ENCODE measurements at places on chromosomes 7 and 10.

DNA sequence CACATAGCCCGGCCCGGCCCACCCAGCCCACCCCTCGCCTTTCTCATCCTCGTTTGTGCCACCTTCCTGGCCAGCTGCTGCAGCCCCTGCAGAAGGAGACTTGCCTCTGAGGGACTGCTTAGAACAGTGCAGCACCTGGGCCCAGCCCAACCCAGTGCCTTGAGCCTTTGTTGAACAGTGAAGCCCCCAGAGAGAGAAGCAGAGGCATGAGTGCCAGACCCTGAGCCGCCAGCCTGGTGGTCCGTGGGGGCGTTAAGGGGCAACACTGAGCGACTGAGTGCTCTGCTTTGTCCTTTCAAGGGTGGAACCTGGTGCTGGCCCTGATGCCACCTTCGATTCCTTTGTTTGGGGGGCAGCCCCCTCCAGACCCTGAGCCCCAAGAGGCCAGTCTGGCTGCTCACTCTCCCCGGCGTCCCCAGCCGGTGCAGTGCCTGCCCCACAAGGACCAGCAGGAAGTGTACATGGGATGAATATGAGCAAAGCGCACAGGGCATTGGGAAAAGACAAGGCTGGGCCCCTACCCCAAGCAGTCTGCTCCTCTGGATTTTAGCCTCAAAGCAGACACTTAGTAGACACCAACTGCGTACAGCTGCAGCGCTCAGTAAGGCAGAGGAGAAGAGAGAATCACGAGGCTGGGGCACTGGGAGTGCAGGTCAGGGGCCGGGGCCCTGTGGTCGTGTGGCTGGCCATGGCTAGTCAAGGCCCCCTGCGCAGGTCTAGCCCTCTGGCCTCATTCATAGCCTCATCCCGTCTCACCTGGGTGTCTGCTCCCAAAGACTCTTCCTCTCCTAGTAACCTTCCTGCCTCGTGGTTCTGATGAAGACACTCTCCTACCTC lies 95.9 kb downstream of the RGS10 start:
- no peak for DNase-seq

- DNase-seq = no peak
These were observed 13.8 kb upstream of the PAX2 start for GRCh38 chr10:100731407-100732240.

DNA sequence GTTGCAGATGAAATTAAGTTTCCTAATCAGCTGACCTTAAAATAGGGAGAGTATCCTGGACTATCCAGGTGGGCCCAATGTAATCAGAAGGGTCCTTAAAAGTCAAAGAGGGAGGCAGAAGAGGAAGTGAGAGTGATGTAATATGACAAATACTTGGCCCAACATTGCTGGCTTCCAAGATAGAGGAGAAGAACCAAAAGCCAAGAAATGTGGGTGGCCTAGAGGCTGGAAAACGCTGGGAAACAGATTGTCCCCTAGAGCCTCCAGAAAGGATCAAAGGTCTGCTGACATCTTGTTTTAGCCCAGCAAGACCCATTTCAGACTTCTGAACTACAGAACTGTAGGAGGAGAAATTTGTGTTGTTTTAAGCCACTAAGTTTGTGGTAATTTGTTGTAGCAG lies 79.7 kb upstream of the NOBOX start:
- DNase-seq = no peak

DNA sequence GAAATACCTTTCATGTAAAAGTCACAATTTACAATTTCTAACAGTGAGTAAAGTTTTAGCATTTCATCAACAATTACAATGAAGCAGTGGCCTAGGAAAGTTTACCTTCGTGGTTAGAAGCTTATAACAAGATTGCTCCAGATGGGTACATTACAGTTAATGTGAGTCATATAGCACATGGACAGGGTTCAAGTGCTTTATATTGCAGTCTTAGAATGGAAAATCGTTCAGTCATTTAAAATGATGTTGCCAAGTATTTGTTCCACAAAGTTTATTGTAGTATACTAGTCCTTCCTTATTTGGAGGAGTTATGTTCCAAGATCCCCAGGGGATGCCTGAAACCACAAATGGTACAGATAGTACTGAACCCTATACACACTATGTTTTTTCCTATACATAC lies 174.6 kb upstream of the TARP start:
- no peak for DNase-seq
